ENCODE measurements at places on chromosomes 5 and 9.

DNA sequence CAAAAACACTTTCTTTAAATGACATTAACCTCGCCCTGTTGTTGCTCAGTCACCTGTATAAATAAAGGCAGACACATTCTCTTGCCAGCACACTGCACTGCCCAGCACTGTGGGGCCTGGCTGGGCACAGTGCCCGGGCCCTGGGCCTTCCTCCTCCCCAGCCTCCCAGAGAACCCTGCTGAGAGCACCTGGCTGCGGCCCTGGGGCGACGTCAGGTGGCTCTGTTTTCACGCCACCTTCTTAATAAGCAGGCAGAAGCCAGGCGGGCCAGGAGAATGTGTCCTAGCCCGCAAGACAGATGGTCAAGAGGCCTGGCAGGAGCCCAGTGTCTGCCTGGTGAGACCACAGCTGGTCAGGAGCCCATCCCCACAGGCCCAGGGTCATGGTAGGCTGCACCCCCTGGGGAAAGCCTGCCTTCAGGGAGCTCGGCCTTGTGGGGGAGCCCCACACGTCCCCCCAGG lies 8.2 kb upstream of the AGPAT2 start:
- no peak for DNase-seq

DNA sequence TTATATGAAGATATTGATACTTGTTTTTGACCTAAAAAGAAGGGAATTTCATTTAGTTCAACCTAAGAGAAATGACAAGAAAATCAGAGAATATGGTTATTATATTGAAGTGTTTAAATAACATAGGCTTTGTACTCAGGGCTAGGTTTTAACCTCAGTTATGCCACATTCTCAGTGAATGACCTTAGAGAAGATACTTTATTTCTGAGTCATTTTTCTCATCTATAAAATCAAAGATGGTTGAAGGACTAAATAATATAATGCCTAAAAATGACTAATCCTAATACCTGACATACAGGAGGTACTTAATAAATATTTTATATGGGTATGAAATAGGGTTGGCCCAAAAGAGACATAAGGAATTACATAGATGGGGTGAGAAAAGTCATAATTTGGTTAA lies 32.3 kb downstream of the DIMT1 start:
- DNase-seq, result no peak

GRCh38 chr5:178531786-178532185 lies 58.4 kb downstream of the COL23A1 start:
- DNase-seq, result no peak

GRCh38 chr5:170538696-170539586 lies 35.1 kb downstream of the KCNIP1 start:
- DNase-seq, result no peak

DNA sequence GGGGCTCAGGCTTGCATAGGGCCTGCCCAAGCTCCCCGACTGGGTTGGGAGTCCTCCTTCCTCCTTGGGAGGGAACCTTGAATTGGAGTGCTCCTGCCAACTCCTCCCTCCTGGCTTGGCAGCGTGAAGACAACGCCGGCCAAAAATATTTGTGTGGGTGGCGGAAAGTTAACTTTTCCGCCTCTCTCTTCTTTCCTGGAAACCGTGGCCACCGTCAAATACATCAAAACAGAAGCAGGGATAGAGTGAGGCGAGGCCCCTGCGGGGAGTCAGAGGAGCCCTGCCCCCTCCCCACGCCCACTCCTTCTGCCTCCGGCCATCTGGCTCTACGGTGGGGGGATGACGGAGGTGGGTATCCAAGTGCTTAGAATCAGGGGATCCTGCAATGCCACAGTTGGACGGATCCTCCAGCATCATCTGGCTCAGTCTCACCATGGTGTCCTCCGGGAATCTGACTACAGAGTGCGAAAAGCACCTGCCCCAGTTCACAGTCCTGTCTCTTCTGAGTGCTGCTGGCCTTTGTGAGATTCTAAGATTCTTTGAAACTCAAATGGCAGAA lies 25.2 kb upstream of the SYNPO start:
- DNase-seq, result no peak

- no peak for DNase-seq
These were observed 558.5 kb upstream of the ZNF462 start for GRCh38 chr9:106304401-106304920.
